ENCODE measurements at places on chromosomes 4 and X.

GRCh38 chrX:51435101-51435500 is 61.3 kb downstream of the NUDT11 start:
- no peak for DNase-seq

GRCh38 chr4:15003401-15003890 is 1.2 kb downstream of the CPEB2 start:
- peak; percentile 46 for DNase-seq

GRCh38 chr4:10694828-10695209 is 10.3 kb upstream of the CLNK start:
- no peak for DNase-seq

GRCh38 chr4:37068580-37068979 is 176.0 kb upstream of the NWD2 start:
- no peak for DNase-seq

- peak; percentile 20 for DNase-seq
These were observed 32.2 kb downstream of the SMS start for GRCh38 chrX:21972721-21973120.

GRCh38 chr4:10024303-10024702 is 3.0 kb upstream of the SLC2A9 start:
- DNase-seq, result no peak

GRCh38 chrX:13046141-13046855 is 1.9 kb upstream of the FAM9C start:
- DNase-seq, result no peak

DNA sequence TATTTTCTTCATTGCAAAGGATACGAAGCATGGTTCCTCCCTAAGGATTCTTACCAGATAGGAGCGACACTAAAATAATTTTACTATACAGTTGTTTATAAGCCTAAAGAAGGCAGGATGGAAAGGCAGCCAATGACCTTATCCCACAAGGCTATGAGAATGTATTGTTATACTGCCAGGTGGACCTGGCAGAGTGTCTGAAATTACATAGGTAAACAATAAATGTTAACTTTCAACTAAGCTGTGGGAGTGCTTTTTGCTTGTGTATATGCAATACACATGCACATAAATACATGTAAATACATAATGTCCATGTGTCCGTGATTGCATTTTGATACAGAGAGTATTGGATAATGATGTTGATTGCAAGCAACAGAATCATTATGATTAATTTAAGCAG is 850.6 kb downstream of the CENPC start:
- no peak for DNase-seq

Data from activated effector memory CD4-positive, alpha-beta T cell treated with Interleukin-2 at 50 U/mL for 16 hours (primary cell).